CMK (cell line): ENCODE measurements at places on chromosomes 12 and 14.

DNA sequence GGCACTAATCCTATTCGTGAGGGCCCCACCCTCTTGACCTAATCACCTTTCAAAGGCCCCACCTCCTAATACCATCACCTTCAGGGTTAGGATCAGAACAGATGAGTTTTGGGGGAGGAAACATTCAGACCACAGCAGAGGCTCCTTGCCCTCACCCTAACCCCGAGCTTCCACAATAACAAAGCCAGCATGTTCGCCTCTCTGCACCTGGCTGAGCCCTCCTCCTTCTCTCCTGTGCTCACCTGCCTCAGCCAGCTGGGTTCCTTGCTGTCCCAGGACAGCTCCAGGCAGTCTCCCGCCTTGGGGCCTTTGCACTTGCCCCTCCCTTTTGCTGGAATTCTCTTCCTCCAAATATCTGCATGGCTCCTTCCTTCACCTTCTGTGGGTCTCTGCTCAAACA, 9.7 kb upstream of the RAN start:
- DNase-seq, result no peak

DNA sequence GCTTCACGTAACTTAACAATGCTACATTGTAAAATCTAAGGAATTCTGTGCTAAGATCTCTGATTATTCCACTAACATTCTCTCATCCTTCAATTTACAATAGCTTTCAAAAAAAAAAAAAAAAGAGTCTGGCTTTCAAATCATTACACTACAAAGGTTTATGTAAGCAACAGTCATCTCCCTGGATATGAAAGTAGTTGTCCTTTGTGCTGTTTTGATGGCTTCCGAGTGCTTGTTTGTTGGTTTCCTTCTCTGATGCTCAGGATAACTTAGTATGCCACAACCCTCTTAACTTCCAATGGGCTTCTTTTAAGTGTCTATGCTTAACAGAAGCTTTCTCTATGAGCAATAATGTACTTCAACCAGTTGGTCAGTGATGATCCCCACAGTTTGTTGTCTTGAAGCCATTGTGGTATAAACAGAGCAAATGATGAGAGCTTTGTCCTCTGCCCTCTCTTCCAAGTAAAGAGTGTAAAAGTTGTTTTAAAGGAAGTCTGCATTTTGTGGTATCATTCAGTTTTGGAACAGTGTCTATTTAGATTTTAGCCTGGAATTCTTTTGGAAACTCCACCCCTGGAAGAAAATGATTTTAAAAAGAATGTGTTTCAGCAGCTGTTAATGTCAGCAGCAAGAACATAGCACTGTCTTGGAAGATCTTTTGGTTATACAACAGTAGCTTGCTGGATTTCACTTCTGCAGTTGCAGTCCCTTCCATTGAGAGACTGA, 396.1 kb upstream of the RGS6 start:
- DNase-seq, result no peak

GRCh38 chr14:103195828-103196615, 72.8 kb downstream of the TNFAIP2 start:
- no peak for DNase-seq

GRCh38 chr12:46938071-46938678, 112.4 kb upstream of the SLC38A4 start:
- DNase-seq, result no peak

DNA sequence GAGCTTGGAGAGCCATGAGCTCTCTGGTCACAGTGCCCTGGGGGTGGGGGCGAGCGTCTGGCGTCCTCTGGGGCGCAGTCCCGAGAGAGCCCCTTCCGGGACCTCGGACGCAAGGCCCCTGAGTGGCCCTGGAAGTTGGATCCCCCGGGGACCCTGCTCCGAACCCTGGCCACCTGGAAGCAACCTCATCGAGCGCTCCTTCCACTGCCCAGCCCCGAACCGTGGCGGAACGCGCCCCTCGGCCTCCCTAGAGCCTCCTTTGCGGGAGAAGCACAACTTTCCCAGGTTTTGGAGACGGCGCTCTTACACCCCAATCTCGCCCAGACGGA, 1.2 kb downstream of the NOS1 start:
- no peak for DNase-seq

DNA sequence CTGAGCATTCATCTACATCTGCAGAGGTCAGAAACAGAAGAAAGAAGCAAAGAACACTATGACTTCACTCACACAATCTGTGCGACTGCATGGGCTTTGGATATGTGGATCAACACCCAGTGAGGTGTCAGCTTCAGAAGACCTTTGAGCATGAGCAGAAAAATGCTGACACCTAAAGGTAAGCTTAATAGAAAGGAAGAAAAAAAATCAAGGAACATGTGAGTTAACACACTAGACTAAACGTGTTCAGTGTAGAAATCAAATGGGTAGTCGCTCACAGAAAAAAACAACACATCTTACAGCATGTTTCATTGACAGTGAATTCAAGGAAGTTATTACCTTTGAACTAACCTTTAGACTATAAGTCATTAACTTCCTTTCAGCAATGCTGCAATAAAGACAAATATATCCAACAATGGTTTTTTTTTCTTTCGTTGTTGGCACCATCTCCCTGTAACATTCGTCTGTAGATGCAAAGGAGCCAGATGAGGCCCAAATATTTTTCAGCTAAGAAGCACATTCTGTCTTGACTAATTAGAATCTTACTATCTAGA, 30.9 kb downstream of the RTRAF start:
- no peak for DNase-seq

- DNase-seq, result no peak
Measured at GRCh38 chr12:47938093-47938492, 25.3 kb upstream of the TMEM106C start.

- no peak for DNase-seq
Measured at GRCh38 chr12:130251236-130251780, 86.4 kb upstream of the PIWIL1 start.

- no peak for DNase-seq
Measured at GRCh38 chr12:120224304-120225199, 23.6 kb upstream of the RPLP0 start.

- no peak for DNase-seq
Measured at GRCh38 chr14:61812347-61813095, 50.3 kb downstream of the SNAPC1 start.

GRCh38 chr14:89575386-89576061, 158.5 kb upstream of the FOXN3 start:
- DNase-seq, result no peak

DNA sequence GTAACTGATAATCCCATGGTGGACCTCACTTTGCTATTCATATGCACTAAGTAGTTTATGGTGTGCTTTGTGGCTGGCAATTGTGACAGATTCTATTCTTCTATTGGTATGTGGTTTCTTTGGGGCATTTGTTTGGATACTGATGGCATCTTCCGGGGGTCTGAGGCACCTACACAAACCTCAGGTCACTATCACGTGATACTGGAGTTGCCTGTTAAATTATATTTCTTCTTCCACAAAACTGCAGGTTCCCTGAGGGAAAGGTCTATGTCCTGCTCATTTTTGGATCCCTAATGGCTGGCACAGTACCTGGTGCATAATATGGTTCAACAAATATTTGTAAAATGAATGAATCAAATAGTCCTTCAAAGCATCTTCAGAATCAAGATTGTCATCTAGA, 49.5 kb upstream of the HELB start:
- no peak for DNase-seq

DNA sequence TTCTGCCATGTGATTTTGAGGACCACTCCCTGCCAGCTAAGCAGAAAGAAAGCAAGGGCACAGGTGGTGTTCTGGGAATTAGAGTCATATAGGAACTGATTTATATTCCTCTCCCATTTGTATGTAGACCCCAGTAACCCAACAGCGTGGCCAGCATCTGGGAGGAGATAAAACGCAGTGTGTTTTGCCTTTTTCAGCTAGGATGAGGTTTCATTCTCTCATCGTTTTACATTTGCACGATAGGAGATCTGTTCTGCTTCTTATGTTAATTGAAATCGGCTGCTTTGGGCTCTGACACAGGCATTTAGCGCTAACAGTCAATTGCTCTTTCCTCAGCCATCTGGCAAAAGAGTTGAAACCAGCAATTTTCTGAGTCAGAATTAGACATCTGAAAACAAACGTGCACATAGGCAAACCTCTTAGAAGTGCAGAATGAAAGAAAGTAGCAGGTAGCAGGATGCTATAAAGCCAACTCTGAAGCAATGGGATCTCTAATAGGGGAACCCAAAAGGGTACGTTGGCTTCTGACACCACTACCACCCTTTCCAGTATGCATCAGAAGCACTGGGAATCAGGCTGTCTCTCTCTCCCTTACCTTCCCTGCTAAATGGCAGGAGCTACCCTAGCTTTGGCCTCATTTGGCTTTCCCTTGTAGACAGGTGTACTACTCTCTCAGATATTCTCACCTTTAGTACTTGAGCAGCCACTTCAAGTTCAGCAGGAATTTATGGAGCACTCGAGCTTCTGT, 219.1 kb downstream of the PHLDA1 start:
- DNase-seq, result no peak

GRCh38 chr14:30193845-30194501, 266.3 kb upstream of the PRKD1 start:
- DNase-seq, result no peak

DNA sequence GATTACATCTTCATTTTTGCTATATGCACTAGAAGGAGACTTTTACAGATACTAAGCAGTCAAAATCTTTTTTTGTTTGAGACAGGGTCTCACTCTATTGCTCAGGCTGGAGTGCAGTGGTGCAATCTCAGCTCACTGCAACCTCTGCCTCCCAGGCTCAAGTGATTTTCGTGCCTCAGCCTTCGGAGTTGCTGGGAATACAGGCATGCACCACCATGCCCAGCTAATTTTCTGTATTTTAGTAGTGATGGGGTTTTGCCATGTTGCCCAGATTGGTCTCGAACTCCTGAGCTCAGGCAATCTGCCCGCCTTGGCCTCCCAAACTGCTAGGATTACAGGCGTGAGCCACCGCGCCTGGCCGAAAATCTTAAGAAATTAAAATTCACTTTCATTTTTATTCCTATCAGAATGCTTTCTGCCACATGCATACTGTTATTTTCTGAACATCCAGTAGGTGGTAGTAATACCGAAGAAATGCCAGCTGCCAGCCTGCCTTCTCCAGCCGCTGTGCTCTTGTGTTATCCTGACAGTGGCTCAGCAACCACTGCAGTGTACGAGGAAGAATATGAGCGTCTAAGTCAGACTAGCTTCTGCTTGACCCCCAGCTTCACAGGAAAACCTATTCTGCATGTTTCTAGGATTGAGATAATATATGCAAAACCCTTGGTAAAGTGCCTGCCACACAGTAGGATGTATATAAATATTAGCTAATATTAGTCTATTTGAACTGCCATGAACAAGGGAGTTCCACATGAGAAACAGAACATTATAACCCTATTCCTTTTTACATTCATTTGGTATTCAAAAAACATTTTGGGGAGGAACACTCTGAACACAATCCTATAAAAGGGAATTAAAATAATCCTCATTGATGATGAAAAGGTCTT, 54.2 kb downstream of the RPAP3 start:
- DNase-seq, result peak; percentile 29

- no peak for DNase-seq
Measured at GRCh38 chr12:105466901-105467598, 136.6 kb downstream of the C12orf75 start.

DNA sequence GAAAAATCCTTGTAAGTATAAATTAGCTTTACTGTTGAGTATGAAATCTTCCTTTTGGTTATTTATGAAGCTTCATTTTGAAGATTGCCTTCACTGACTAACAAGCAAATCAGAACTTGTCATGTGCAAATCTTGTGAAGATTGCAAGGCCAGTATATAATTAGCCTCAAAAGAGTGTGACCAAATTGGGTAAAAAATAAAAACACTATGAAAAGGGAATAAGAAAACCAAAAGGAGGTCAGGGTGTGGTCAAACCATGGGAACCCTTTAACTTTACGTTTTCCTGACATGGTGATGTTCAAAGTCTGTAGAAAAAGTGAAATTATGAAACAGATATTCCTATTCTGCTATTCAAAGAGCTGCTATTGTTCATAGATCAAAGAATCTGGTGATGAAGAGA, 230.3 kb downstream of the BCAT1 start:
- no peak for DNase-seq

DNA sequence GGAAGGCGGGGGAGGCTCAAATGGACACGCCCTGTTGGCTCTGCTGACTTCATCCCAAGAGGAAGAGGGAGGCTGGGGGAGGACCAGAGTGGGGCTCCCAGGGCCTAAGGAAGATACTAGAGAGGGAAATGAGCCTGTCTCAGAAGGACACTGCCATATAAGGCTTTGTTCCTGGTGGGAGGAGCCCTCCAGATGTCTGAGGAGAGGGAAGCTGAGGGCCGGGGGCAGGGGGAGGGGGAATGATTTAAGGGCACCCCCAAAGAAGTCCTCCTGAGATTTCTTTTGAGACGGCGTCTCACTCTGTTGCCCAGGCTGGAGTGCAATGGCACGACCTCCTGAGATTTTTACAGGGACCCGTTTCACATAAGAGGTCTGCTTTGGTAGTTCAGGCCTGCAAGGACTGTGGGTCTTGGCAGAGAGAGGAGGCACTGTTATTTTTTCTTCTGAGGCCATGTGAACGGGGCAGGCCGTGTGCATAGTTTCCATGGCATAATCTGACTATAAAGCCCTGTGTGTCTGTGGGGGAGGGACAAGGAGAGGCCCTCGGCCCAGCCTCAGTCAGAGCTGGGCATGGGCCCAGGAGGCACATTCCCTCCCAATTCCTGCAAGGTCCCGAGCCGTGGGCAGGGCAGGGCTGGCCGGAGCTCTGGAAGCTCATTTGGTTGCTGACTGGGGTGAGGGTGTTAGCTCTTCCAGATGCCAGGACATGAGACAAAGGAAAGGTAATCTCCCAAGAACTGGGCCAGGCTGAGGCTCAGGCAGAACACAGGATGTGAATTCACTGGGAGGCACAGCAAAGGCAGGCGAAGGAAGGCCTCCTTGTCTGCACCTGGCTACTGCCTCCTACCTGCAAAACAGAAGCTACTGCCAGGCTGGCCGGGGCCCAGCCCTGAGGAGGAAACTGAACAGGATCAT, 22.2 kb upstream of the PLEKHG3 start:
- no peak for DNase-seq

GRCh38 chr12:102643879-102644575, 163.7 kb upstream of the IGF1 start:
- DNase-seq, result no peak

DNA sequence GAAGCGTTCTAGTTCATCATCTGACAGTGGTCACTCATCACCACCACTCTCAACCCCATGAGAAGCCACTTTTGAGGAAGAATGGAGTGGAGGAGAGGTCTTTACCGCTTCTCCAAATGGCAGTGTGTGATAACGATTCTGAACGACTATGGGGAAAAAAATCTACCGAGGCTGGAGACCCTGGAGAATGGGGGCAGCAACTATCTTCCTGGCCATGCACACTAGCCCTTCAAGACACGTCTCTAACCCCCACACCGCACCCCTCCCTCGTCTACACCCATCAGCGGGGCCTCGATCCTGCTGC, 365 bp downstream of the ING4 start:
- no peak for DNase-seq

DNA sequence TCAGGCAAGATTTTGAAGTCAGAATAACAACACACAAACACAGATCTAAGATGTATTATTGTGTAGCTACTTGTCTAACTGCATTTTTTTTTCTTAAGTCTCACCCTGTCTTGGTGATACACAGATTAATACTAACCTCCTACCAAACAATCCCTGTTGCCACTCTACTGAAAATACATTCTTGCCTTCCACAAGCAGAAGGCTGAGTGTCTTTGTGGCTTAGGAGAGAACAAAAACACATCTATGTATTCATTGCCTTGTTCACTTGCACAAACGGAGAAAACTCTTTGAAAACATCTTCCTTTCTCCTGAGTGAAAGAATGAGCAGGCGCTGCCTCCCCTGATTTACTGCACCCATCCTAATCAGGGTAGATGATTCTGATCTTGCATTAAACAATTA, 642.2 kb downstream of the DIO2 start:
- no peak for DNase-seq

GRCh38 chr12:95118138-95118787, 44.8 kb upstream of the NR2C1 start:
- no peak for DNase-seq

- no peak for DNase-seq
Measured at GRCh38 chr14:20707622-20708021, 19.1 kb downstream of the ANG start.
